ENCODE measurements at places on chromosomes 6 and 20.

DNA sequence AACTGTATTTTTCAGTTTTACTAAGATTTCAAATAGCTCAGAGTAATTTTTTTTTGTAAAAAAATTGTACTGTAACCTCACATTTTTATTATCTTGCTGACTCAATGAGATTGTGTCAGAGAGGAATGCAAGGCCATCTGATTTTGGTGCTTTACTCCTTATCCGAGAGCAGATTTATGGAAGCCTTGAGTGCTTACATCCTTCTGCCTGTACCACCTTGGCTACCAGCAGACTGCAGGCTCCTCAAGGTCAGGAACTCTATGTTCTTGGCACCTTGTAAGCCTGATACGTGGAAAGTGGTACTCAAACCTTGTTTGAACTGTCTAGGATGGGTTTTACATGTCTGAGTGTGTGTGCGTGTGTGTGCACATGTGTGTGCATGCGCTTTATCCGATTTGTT is 80.1 kb upstream of the MLIP start:
- no peak for DNase-seq

DNA sequence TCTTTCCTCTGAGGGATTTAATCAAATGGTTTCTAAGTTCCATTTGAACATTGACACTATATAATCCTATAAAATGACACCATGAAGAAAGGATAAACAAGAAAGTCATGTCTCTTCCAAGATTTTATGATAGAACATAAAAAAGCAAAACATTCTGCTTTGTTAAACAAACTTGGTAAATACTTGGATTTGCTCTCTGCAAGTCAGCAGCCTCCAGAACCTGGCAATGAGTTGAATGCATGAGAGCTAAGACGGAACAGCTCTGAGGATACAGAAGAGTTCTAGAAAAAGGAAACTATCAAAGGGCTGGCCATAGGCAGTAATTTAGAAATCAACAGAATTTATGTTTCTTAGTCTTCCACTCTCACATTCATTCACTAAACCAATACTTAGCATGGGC is 656.0 kb upstream of the ID4 start:
- no peak for DNase-seq

GRCh38 chr20:20201124-20201523 is 148.8 kb downstream of the CFAP61 start:
- DNase-seq = no peak

- DNase-seq = no peak
Measured at GRCh38 chr6:68126089-68126749, 508.9 kb upstream of the ADGRB3 start.

DNA sequence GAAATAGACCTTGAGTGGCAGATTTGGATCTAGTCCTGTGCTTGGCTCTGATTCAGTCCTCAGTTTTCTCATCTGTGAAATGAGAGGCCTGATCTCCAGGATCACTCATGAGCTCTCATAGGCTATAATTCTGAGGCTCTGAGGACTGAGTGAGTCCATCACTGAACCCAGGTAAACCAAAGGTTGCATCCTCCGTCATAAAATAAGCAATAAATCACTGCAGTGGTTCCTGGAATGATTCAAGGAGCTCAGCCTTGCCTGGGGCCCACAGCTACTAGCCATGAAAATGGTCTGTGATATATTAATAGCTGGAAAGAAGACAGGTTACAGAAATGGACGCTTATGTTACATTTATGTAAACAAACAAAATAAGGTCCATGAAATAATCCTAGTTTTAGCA is 124.8 kb downstream of the MAP3K7 start:
- DNase-seq = no peak

- DNase-seq = no peak
Measured at GRCh38 chr6:162639951-162640350, 87.6 kb downstream of the PRKN start.

DNA sequence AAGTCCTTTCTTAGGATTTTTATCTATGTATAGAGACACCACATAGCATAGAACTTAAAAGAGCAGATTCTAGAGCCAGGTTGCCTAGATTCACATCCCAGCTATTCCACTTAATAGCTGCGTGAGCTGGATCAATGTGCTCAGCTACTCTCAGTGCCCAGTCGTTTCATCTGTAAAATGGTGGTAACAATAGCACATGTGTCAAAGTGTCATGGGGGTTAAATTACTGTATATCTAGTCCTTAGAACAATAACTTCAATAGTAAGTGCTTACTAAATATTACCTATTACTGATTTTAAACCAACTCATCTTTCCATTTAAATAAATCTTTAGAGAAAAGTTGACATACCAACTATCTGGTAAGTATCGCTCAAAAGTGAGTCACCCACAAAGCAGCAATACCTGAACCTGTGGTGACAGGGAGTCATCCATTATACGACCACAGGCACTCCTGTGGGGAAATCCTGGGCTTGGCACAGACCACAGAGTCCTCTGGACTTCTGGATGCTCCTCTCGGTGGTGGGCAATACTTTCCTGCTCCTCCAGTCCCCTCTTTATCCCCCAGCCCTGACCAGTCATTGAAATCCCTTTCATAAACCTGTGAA is 154.8 kb downstream of the PDSS2 start:
- peak; percentile 69 for DNase-seq

DNA sequence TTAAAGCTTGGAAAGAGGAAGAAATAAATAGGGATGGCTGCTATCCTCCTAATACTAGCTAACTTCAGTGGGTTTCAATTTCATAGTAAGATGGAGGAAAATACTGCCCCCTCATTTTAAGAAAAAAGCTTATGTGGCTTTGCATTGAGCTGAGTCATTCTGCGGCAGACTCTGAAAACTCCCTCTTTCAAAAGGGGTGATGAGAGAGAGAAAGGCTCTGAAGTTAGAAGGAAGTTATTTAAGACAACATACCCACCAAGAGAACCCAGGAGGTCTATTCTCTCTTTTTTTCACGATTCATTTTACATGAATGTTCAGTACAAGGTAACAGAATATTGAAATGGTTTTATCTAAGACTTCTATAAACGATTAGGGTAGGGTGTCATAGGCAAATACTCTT is 4.5 kb downstream of the PRDM13 start:
- DNase-seq = no peak

- DNase-seq = no peak
Measured at GRCh38 chr20:9399322-9399721, 115.1 kb upstream of the LAMP5 start.

- no peak for DNase-seq
Measured at GRCh38 chr6:111030008-111031007, 48.5 kb downstream of the RPF2 start.

DNA sequence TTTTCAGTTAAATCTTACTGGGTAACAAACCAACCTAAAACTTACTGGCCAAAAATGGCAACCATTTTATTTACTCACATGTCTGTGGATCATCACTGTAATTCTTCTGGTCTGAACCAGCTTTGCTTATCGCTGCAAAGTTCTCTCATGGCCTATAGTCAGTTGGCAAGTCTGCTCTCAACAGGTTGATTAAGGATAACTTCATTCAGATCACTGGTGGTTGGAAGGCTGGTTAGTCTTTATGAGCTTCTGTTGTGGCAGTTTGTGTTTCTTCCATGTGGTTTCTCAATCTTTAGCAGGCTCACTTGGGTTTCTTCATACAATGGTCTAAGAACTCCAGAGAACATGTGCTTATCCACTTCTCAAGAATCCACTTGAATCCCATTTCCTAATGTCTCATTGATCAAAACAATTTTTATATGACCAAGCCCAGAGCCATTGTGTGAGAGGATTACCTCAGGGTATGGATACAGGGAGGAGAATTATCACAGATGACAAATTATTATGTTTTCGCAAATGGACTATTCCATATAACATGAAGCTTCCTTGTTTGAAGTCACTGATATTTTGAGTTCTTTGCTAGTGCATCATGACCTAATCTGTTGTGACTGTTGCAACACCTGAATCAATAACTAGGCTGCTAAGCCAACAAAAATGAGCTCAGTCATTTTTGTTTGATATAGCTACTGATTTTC is 155.4 kb upstream of the BMP2 start:
- DNase-seq = no peak

DNA sequence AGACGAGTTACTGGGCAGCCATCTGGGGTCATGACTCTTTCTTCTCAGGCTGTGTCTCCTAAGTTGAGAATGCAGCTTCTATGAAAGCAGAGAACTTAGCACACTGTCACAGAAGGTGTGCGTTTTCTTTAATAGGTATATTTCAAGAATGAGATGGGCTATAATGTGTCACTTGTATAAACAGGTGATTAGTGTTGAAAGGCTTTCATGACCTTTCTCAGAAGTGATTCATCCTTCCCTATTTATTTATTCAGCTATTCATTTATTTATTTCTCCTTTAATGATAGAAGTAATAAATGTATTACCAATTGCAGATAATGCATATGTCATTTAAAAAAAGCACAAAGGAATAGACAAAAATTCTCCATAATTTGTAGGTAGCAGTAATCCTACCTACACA is 157.2 kb upstream of the COL21A1 start:
- DNase-seq = no peak

GRCh38 chr6:66900133-66901083 is 1193.4 kb upstream of the EYS start:
- no peak for DNase-seq

- DNase-seq = no peak
Measured at GRCh38 chr20:6942266-6942665, 174.8 kb downstream of the BMP2 start.

- peak; percentile 78 for DNase-seq
Measured at GRCh38 chr6:143337201-143337949, 113.1 kb downstream of the ADAT2 start.

- no peak for DNase-seq
Measured at GRCh38 chr20:50003253-50003656, 20.5 kb downstream of the SNAI1 start.

GRCh38 chr20:19412254-19412653 is 199.8 kb downstream of the SLC24A3 start:
- DNase-seq = no peak

DNA sequence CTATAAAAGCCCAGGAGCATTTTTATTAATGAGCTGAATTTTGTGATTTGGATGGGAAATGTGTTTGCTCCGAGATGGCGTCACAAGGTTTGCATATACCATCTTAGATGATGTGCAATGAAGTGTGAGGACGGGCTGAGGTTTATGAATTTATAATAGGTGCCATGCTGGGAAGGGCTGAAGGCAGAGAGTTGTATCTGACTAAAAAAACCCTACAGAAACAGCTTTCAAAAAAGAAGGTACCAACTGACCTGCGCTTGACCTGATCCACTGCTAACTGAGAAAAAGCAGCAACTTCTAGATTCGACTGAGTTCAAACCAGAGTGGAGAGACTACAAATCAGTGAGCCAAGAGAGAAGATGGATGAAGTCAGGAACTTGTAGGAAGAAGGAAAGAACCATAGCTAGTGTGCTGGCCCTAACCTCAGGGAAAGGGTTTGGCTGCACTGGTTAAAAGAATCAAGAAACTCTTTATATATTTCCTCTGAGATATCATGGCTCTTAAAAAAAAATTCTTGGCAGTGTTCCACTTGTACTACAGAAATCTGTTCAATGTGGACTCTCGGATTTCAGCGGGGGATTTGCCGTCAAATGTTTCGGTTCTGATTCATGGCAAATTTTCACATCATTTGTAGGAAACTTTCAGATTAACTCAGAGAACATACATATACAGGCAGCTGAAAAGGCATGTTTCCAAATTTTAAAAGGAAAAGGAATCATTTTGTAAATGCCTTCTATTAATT is 56.5 kb upstream of the HDGFL1 start:
- DNase-seq = no peak

GRCh38 chr6:79733388-79733787 is 102.3 kb downstream of the SH3BGRL2 start:
- DNase-seq = no peak

- DNase-seq = no peak
Measured at GRCh38 chr6:13538084-13538483, 36.3 kb upstream of the SIRT5 start.

DNA sequence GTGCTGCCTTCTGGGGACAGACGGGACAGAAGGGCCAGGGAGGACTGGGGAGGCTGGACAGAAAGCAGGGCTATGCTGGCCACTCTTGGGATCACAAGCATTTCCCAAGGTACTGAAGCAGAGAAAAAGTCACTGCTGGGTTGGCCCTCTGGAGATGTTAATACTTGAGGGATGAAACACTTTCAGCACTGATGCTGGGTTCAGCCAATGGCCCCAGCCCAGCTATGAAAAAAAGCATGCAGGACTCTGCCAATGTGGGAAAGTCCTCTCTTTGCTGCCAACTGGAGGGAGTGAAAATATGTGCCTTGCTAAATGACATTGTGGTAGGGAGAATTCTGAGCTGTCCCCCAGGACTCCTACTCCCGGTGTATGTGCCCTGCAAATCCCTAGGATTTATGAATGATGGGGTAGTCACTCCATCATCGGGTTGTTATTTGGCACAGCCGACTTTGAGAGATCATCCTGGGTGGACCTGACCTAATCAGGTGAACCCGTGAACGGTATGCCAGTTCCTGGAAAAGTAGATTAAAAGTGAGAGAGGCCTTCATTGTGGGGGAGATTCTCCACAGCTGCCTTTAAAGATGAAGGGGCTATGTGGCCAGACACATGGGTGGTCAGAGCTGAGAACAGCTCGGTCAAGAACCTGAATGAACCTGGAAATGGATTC is 119.9 kb upstream of the TRAF3IP2 start:
- DNase-seq = no peak

DNA sequence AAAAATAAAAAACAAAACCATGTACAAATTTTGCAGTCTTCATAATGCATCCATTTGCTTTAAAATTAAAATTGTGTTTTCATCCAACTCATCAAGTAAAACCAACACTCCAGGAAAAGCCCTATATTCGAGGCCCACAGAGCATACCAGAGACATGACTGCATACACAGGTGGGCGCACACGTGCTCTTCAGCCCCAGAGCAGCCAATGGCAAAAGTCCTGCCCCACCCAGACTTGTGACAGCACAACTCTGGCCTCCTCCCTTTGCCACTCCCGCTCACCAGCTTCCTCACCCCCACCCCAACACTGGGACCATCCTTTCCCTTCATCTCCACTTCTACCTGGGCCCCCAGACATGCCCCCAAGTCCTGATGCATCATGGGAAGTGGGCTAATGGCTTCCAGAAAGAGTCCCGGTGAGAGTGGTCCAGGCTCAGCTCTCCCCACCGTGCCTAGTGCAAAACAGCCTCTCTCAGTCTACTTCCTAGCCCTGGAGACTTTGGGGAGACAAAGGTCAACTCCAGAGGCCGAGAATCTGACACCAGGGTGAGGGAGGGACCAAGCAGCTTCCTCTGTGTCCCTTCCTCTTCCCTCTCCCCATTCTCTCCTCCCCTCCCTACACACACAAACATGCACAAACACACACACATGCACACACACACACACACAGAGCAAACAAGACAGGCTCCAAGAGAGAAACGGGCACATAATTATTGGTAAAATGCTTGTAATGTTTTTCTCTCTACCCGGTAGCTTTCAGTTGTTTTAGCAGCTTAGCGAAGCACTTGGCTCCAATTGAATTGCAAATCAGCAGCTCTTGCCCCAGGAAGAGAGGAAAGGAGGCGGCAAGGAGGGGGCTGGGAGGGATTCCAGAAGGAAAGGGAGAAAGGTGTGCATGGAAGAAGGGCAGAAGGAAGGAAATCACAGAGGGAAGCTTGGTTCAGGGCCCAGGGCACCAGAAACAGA is 14.3 kb downstream of the GRM4 start:
- no peak for DNase-seq

GRCh38 chr20:53030061-53030460 is 57.9 kb downstream of the TSHZ2 start:
- DNase-seq = no peak

All from activated T-cell treated with anti-CD3 and anti-CD28 coated beads, Interleukin-2, amount 50 U/mL, for 48 hours (primary cell).